AG09319 (cell line): ENCODE measurements at places on chromosomes 4 and X.

DNA sequence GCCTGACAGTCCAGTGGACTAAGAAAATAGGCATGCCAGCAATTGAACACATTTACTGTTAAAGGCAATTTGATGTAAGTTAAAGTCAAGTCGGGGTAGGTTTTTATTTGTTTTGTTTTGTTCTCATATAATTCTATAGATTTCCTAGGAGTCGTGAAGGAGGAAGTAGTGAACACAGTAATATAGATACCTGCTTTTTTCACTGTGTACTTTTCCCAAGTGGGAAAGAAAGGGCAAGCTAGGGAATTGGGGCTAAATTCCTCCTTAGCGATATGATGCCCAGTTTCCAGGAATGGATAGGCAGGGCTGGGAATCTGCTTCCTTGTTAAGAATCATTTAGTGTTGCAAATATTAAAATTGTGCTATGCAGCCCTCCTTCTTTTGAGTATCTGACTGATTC is 271.0 kb downstream of the ARHGAP24 start:
- no peak for DNase-seq

GRCh38 chr4:62460329-62460728 is 1260.2 kb downstream of the ADGRL3 start:
- DNase-seq = no peak

DNA sequence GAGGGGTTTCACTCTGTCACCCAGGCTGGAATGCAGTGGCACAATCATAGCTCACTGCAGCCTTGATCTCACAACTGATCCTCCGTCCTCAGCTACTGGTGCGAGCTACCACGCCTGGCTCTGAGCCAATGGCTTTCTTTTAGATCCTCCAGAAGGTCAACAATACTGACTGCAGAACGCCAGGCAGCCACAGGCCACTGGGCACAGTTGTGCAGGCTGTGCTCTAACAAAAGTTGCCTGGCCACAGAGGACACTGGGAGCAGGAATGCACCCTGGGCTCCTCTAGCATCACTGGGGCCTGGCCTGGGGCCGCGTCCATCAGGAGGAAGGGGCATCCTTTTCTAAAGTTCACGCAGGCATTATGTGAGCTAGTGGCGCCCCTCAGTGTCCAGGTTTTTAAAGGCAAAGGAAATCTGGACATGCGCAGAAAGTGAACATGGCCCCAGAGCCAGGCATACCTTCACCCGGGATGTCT is 14.9 kb upstream of the PORCN start:
- DNase-seq = no peak

- DNase-seq = no peak
These were observed 12.2 kb upstream of the PRDM8 start for GRCh38 chr4:80184825-80185756.

DNA sequence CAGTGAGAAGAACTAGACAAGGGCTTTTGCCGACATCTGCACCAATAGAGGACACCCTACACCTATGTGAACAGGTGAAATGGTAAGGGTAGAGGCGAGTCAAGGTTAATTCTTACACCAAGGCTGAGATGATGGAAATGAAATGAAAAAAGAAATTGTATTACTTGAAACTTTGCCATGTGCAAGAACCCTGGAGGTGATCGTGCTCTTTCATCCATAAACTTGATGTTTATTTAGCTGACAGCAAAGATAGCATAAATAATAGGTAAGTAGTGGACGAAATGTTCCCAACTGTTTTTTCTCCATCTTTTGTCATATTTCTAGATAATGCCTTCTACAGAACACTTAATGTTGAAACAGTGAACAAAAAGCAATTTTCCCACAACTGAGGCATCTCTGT is 162.5 kb downstream of the BANK1 start:
- DNase-seq = no peak

DNA sequence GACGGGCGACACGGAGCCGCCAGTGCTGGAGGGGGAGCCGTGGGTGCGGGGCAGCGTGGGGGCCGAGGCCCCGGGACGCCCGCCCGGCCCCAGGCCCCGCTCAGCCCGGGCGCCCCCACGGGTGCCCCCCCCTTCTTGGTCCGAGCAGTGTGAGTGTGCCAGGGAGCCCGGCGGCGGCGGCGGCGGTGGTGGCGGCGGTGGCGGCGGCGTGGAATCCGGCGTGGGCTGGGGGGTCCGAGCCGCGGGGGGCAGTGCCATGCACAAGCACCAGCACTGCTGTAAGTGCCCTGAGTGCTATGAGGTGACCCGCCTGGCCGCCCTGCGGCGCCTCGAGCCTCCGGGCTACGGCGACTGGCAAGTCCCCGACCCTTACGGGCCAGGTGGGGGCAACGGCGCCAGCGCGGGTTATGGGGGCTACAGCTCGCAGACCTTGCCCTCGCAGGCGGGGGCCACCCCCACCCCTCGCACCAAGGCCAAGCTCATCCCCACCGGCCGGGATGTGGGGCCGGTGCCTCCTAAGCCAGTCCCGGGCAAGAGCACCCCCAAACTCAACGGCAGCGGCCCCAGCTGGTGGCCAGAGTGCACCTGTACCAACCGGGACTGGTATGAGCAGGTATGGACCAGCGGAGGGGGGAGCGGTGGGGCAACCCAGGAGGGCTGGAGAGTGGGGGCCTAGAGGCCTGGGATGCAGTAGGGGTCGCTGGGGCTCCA is 466 bp downstream of the DLG3 start:
- no peak for DNase-seq

DNA sequence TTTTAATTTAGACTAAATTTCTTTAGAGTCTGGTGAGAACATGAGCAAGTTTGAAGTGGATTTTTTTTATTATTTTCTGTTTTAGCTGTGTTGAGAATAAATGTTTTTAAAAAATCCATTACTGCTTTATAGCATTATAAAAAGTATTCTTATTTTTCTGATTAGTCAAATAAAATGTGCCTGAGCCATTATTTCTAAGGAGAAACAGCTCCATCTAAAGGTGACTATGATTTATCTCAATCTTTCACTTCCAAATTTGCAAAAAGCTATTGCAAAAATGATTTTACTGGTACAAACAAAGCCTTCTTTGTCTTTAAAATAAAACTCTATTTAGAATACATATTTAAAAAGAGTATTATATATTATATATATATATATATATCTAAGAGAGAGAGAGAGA is 959.2 kb downstream of the FAM133A start:
- no peak for DNase-seq

DNA sequence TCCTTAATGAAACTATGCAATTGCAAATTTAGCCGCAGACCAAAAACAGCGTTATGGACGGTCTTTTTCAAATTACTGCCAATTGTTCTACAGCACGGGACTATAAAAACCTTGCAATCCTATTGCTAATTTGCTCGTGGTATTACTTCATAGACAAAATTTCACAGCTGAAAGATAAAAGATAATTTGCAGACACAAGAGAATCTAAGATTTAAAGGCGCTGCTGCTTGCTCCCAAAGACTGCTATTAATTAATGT is 1.4 kb upstream of the CAMK2D start:
- DNase-seq = no peak

- no peak for DNase-seq
These were observed 94.6 kb downstream of the REELD1 start for GRCh38 chr4:146308951-146309350.

GRCh38 chr4:151833174-151833573 is 72.4 kb upstream of the GATB start:
- no peak for DNase-seq

DNA sequence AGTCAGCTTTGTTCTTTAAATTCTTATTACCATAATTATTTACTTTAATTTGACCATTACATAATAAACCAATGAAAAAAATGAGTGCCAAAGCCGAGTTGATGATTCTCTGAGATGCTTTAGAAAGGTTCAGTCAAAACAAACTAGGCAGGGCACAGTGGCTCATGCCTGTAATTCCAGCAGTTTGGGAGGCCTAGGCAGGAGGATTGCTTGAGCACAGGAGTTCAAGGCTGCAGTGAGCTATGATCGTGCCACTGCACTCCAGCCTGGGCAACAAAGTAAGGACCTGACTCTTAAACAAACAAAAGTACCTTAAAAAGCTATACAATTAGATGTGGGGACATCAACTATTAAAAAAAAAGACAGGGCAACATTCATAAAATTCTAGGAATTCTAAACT is 75.0 kb downstream of the AFAP1 start:
- no peak for DNase-seq

DNA sequence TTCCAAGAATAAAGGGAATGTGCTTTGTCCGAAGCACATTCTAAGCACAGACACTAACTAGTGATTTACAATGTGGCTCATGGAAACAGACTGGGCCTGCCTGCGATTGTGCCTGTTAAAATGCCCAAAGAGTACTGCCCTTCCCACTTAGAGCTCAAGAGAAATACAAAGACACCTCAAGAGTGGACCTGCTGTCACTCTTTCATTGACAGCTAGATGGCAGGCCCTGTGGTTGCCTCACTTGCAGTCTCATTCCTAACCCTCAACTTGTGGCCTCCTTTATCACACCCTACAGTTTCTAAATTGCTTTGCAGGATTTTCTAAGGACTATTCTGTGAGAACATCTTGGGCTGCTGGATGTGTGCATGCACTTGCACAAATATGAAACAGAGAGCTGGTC is 331.0 kb upstream of the EMCN start:
- no peak for DNase-seq

- DNase-seq = no peak
These were observed 23.8 kb downstream of the CXCL1 start for GRCh38 chr4:73892966-73893365.

DNA sequence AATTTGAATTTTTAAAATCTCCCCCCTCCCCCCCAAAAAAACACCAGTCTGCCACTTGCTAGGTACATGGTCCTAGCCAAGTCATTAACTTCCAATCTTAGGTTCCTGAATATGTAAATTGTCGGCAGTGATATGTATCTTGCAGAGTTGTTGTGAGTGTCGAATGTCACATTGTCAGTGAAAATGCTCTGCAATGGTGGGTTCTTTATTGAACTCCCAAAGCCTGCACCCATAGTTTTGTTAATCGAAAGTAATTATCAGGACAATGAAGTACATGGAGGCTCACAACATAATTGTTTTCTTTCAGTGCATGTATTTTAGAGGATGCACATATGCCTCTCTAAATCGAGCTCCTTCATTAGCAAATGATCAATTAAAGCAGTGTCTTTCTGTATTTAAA is 185.6 kb upstream of the S100G start:
- no peak for DNase-seq

DNA sequence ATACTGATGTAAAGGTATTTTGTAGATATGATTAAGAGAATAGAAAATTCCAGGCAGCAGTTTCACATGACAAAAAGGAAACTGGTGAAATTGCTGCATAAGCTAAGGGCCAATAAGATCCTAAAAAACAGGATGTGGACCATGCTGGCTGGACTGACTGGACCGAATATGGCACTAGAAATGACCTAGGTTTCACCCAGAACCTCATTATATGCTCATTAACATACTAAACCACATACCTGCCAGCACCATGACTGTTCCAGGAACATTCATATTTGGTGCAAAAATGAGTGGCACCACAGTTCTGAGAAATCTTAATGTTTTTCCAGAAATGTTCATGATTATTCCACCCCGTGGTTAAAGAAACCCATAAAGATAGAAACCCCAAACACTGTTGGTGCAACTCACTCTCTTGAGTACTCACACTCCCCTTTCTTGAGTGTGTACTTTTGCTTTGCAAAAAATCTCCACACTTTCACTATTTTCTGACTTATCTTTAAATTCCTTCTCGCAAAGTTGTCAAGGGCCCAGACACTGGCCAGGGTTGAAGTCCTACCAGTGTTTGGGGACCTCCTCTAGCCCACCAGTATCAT is 74.0 kb downstream of the FANCB start:
- no peak for DNase-seq

DNA sequence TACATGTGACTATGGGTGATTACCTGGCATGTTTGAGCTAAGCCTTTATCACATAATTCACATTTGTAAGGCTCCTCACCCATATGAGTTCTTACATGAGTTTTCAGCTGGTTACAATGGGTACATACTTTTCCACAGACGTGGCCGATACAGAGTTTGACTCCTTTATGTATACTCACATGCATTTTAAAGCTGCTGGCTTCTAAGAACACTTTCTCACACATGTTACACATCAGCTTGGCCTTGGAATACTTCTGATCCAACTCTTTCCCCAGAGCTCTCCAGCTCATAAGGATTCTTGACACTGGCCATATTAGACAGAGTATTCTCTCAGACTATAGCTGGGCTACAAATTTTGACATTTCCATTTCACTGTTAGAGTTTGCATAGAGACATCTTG is 66.3 kb downstream of the TAB3 start:
- DNase-seq = no peak

GRCh38 chrX:133415276-133416105 is at the start of gene GPC4:
Gene GPC4, minus strand, starts transcription at chrX:133415489. Its CDS starts 524 bp downstream, at chrX:133414965.
- no peak for DNase-seq

DNA sequence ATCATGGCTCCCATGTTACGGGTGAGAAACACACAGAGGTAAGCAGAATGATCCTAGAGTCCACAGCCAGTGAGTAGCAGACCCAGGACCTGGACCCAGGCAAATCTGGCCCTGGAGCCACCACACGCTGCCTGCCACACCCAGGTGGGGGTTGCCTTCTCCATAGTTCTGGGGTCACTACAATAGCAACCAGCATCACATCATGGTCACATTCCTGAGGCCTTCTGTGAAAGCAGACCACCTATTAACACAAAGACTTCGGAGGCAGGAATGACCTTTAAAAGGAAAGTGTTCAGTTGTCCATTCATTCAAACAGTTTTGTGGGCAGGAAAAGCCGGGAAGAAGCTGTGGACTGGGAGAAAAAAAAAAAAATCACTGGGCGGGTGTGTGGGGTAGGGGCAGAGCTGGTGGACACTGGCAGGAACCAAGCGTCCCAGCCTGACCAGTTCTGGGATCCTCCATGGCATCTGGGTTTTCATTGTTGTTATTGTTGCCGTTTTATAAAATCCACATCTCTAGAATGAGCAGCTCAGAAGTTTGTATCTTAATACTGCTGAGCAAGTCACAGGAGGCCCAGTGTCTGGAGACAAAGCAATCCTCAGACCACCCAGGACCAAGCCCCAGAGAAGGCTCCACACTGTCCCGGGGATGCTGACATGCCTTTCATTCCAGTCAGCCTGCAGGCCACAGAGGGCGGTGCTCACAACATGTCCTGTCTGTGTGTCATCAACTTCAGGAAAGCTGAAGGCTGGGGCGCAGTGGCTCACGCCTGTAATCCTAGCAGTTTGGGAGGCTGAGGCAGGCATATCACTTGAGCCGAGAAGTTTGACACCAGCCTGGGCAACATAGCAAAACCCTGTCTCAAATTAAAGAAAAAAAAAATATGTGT is 67.0 kb downstream of the SEL1L3 start:
- DNase-seq = no peak

- DNase-seq = no peak
These were observed 25.6 kb upstream of the MSMO1 start for GRCh38 chr4:165301833-165302232.
